ENCODE measurements at places on chromosomes 13 and 19. TPM values are rescaled to one million over a fixed set of nuclear protein-coding genes. Genes with fewer than 3 reads are reported as not detected.

- peaks cover 12% of the 10 kb centered on the region for H3K36me3 ChIP-seq
- peak; percentile 71 for DNase-seq
- H3K4me3 ChIP-seq = peak overlapping the region; percentile 76
- H3K27me3 ChIP-seq = no peaks in the 10 kb centered on the region
- peaks cover 24% of the 10 kb centered on the region for H3K4me1 ChIP-seq
Observed at GRCh38 chr13:32538143-32538620, 413 bp downstream of the N4BP2L2 start.

- no peaks in the 10 kb centered on the region for H3K36me3 ChIP-seq
- no peaks in the 10 kb centered on the region for H3K4me1 ChIP-seq
- no peak for DNase-seq
- H3K4me3 ChIP-seq = no peak overlapping the region
Observed at GRCh38 chr13:35978607-35979316, 152.4 kb downstream of the DCLK1 start.

Gene OXGR1
- not detected for total RNA-seq

DNA sequence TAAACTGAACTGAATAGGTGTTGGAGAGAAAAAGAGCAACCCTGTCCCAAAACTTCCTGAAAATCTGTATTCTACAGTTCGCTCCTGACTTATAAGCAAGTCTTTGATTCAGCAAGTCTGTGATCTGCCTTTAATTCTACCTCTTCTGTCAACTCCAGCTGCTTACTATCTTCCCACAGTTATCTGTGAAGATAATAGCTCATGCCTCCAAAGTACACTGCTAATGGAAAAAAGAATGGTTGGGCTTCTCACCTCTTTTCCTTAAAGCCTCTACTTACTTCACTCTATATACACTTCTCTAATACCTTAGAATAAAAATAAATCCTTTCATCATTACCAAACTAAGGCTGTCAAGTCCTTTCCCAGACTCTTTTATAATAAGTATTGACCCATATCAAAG is 391.5 kb upstream of the MIR17HG start:
- no peak for DNase-seq
- no peak overlapping the region for H3K27ac ChIP-seq
- no peaks in the 10 kb centered on the region for H3K27me3 ChIP-seq
- no peak overlapping the region for H3K4me3 ChIP-seq
- no peaks in the 10 kb centered on the region for H3K4me1 ChIP-seq

Gene COX7A1
- 51.2 TPM for total RNA-seq

DNA sequence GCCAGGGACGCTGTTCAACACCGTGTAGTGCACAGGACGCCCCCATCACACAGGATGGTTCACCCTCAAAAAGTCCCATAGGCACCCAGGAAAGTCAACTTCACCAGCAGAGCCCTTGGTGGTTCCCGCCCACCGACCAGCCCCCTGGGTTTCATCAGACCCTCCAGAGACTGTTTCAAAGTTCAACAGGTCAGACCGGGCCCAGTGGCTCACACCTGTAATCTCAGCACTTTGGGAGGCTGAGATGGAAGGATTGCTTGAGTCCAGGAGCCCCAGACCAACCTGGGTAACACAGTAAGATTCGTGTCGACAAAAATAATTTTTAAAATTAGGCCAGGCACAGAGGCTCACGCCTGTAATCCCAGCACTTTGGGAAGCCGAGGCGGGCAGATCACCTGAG is 61.0 kb downstream of the MYO9B start:
- no peaks in the 10 kb centered on the region for H3K27me3 ChIP-seq
- H3K36me3 ChIP-seq = no peaks in the 10 kb centered on the region
- peaks cover 48% of the 10 kb centered on the region for H3K4me1 ChIP-seq

Data from ascending aorta (tissue), 2 donors.